ENCODE measurements at places on chromosomes 2 and 18. TPM values are rescaled to one million over a fixed set of nuclear protein-coding genes. Genes with fewer than 3 reads are reported as not detected.

DAPL1 gene
- not detected for total RNA-seq

ABCA12 gene
- total RNA-seq = not detected

NR4A2 gene
- 0.52 TPM for total RNA-seq

C2orf66 gene
- total RNA-seq = not detected

SPHKAP gene
- total RNA-seq = 49.6 TPM

PSMA8 gene
- not detected for total RNA-seq

NPHP1 gene
- 11.5 TPM for total RNA-seq

SLC23A3 gene
- total RNA-seq = 0.52 TPM

CENPO gene
- 6.8 TPM for total RNA-seq

HOXD1 gene
- total RNA-seq = 0.52 TPM

NAT8 gene
- not detected for total RNA-seq

ILKAP gene
- 33.4 TPM for total RNA-seq

TUBA3D gene
- total RNA-seq = 1.0 TPM

STARD7 gene
- total RNA-seq = 185 TPM

SF3B6 gene
- total RNA-seq = 88.2 TPM

FAP gene
- total RNA-seq = 70.5 TPM

MTLN gene
- total RNA-seq = 90.8 TPM
